ENCODE measurements at places on chromosomes 2 and 18. TPM values are rescaled to one million over a fixed set of nuclear protein-coding genes. Genes with fewer than 3 reads are reported as not detected.

The CFAP65 gene
- total RNA-seq = not detected

The ACVR1C gene
- total RNA-seq = under 0.01 TPM

The PJVK gene
- 1.8 TPM for total RNA-seq

The GPAT2 gene
- 2.3 TPM for total RNA-seq

The HMSD gene
- total RNA-seq = under 0.01 TPM

The RIT2 gene
- not detected for total RNA-seq

The FAHD2B gene
- 7.5 TPM for total RNA-seq

The AMER3 gene
- total RNA-seq = not detected

The ALK gene
- under 0.01 TPM for total RNA-seq

The ALPP gene
- not detected for total RNA-seq

The PID1 gene
- 28.3 TPM for total RNA-seq
